ENCODE measurements at places on chromosomes 11 and 22.

GRCh38 chr11:17396598-17397310, 8.3 kb upstream of the KCNJ11 start:
- DNase-seq = no peak

DNA sequence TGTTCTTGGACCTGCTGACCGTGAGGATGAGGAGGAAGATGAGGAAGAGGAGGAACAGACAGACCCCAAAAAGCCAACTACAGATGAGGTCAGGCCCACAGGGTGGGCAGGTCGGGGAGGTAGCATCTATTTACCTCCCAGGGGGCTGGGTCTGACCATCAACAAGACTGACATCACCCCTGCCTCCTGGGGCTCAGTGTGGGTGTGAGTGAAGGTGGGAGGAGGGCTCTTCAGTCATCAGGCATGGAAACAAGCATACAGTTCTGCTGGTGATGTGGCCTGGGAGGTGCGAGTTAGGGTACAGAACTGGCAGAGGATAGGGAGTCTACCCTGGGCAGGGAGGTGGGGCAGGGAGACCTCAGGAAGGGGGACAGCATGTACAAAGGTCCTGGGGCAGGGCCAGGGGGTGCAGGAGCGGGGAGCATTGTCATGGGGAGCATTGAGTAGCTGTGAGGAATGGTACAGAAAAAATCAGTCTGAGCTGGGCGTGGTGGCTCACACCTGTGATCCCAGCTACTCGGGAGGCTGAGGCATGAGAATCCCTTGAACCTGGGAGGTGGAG, 8.9 kb downstream of the PLCB3 start:
- no peak for DNase-seq

DNA sequence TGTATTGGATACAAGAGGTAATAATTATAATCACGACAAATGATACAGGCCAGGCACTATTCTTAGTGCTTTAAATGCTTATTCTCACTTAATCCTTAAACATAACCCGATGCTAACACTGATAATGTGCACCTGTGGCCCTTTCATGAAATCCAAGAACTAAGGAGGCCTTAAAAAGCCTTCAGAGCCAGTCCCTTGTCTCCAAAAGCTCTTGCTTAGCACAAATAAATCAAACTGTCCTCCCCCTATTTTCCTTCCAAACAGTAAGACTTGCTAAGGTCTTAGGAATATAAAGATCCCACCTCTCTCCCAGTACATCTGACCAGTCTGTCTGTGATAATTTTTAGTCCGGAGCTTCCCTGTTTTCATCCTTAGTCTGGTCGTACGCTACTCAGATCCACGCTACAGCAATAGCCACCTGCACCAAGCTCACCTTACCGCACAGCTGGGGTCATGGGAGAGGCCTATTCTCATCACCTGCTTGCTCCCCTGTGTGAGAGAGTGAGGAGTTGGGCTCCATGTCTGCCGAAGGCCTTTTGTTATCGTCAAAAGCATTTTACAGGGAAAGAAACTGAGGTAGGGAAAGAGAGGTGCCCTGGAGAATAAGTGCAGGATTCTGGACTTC, 16.9 kb downstream of the FXYD6 start:
- no peak for DNase-seq

GRCh38 chr11:76916712-76917111, 56.0 kb downstream of the ACER3 start:
- no peak for DNase-seq

DNA sequence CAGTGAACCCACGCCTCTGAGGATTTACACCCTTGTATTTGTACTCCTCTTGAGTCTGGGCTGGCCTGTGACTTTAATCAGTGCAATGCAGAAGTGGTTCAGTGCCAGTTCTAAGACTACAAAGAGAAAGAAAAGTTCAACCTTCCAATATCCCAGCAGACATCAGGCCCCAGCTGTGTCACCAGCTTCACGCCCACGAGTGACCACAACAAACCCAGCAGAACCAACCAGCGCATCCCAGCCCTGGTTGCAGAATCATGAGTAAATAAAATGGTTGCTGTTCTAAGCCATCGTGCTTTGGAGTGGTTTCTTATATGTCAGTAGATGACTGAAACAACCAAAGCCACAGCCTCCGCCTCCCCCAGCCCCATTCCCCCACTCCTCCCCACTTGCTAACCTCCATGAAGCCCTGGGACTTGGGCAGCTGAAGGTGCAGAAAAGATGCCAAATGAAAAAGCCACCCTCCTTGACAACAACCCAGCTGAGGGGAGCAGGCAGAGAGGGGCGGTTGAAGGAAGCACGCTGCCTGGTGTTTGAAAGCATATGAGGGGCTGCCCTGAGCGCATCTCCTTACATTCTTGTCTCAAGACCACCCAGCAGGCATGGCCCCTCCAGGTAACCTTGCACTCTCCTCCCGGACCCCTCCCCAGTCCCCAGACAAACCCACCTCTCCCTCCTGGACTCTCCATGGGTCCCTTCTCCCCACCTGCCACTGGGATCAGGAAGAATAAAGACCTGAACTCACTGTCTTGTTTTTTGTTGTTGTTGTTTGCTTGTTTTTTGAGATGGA, 20.9 kb downstream of the TSKU start:
- no peak for DNase-seq

DNA sequence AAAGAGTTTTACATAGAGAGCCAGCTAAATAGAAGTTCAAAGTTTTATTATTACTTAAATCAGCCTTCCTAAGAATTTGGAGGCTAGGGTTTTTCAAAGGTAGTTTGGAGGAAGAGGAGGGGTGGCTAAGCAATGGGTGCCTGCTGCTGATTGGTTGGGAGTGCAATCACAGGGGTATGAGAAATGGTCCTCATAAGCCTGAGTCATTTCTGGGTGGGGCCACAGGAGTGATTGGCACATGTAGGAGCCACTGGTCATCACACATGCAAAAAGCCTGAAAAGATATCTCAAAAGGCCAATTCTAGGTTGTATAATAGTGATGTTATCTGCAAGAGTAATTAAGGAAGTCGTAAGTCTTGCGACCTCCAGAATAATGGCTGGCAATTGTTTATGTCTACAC, 12.9 kb downstream of the OR51L1 start:
- DNase-seq = no peak

GRCh38 chr11:1929621-1930461, 10.3 kb downstream of the TNNT3 start:
- DNase-seq = no peak

DNA sequence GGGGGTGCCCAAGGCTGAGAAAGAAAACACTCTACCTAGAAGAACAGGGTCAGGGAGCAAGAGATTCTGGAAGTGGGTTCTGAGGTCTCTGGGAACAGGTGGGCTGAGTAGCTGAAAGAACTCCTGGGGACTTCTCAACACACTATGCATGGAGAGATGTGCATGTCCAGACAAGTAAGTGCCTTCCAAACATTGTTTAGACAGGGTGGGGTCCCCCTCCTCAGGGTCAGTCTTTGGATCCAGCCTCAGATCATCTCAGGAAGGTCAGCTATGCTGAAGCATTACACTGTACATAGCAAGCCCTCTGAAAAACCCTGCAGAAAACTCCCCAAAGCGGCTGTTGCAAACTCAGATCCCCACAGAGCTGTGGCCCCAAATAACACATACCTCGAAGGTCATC, 53.9 kb upstream of the SCUBE2 start:
- no peak for DNase-seq

DNA sequence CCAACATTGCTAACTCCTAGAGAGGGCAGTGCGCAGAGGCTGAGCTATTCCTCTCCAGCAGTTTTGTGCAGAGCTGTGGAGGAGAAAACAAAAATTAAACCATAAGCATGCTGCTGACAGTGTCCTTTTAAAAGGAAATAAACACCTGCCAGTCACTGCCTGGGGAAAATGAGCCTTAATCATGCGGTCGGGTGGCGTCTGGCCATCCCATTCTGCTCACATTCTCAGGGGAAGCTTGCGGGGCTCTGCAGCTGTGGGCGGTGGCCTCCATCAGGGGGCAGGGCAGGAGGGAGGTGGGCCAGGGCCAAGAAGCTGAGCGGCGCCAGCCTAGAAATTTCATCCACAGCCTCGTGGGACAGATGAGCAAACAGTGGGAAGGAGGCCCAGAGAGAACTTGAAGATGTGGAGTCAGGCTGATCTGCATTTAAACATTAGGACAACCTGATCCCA, 71.0 kb upstream of the TP53I11 start:
- DNase-seq = no peak

- DNase-seq = no peak
Observed at GRCh38 chr11:61647529-61647928, 32.7 kb upstream of the DAGLA start.

DNA sequence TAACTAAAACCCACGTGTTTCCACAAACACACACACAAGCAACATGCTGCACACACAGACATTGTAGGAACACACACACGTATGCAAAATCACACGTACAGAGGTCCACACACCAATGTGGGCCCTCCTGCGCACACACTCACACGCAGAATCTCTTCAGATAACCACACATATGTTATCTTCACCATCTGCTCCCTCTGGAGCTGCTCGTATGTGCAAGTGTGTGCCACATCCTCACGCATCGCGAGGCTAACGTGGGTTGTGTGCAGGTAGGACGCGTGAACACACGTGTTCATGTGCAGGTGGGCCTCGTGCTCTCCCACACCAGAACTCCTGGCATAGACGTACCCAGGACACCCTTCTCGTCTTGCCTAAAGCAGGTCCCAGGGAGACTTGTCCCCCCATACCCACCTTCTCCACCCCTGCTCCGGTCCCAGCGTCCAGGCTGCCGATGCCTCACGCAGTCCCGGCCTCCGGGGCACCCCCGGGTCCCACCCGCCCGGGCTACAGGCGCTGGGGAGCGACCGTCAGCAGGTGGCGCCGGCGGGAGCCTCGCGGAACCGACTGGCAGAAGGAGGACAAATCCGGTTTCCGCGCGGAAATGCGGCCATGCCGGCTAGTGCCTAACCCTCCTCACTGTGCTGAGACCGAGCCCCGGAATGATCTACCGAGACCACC, 10.3 kb upstream of the IGSF9B start:
- DNase-seq = no peak

- DNase-seq = no peak
Observed at GRCh38 chr11:46302866-46303265, 25.4 kb downstream of the CREB3L1 start.

DNA sequence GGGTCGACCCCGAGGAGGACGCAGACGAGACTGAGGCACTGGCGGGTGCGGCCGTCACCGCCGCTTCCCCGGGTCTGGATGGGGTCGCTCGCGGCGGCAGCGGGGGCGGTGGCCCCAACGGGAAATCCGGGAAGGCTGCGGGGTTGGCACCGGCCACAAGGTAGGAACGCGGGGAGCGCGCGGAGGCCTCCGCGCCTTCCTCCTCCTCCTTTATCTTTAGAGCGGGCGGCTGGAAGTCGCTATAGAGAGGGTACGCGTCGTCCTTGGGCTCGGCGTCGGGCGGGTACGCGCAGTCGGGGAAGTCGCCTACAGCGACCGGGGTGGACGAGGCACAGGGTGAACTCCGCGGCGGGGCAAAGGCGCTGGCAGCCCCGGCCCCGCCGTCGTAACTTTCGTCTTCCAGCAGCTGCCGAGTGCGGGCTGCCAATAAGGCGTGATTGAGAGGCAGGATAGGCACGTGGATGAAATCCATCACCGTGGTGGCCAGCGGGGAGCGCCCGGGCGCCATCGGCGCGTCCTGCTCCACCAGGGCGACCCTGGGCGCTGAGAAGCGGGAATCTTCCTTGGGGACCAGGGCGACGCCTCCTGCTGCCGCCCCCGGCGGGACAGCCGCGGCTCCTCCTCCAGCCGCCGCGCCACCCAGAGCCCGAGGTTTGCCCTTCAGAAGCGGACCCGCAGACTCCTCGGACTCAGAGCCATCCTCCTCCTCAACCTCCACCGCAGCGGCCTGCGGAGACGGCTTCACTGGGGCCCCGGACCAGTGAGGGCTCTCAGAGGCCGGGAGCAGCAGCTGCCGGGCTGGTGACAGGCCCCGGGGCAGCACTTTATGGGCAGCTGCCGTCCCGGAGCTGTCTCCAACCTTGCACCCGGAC, 1.7 kb downstream of the PGR start:
- no peak for DNase-seq

GRCh38 chr11:102287964-102288724, 29.1 kb upstream of the BIRC3 start:
- DNase-seq = no peak

- no peak for DNase-seq
Observed at GRCh38 chr22:21694795-21695429, 29.1 kb downstream of the PPIL2 start.

DNA sequence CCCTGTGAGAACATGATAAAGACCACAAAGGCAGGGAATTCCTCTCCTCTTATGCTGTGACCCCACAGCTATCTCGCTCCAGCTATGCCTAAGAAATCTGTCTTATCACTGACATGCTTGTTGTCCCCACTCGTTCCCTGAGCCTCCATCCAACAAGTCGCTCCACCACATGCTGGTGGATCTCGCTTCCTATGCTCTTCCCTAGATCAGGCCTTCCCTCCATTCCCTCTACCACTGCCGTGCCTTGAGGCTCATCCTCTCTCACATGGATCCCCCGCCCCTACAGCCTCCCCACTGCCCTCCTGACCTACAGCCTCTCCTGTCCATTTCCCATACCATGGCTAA, 1.4 kb upstream of the DGAT2 start:
- DNase-seq = no peak

DNA sequence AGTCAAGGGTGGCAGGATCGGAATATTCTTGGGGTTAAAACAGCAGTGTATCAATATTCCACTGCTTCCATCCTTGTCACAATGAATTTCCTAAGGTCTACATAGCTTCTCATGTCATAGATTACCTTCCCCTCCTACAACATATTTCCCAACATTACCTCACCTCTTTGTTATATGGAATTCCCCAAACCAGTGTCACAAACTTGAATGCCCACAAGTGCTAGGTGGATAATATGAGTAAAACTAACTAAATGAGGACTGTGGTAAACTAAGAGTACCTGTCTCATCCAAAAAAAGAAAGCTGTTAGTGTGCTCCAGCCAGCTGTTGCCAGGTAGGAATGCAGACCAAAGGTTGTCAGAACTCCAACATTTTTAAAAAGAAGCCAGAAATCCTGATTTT, 17.0 kb upstream of the NUCB2 start:
- DNase-seq = no peak

GRCh38 chr22:36334081-36334820, 53.5 kb downstream of the MYH9 start:
- no peak for DNase-seq

DNA sequence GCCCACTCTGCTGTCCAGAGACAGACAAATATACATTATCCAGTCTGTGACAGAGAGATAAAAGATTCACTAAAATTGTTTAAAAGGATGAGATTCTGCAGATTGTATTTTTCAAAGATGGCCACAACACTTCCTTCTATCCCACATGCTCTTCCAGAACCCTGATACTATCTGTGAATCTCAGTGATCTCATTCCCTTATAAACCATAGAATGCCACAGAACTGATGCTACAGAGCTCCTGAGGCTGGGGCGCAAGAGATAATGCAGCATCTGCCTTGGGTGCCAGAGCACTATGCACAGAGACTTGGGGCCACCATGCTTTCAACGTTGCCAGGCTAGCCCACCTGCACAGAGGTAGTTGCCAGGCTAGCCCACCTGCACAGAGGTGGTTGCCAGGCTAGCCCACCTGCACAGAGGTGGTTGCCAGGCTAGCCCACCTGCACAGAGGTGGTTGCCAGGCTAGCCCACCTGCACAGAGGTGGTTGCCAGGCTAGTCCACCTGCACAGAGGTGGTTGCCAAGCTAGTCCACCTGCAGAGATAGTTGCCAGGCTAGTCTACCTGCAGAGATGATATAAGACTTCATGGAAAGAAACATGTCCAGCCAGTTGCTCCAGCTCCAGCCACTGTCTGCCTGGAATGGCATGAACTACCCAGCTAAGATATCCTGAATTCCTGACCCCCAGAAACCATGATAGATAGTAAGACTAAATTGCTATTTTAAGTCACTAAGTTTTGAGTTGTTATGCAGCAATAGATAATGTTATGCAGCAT, 17.6 kb upstream of the SEPTIN5 start:
- DNase-seq = no peak

Data from stimulated activated CD8-positive, alpha-beta memory T cell treated with anti-CD3 and anti-CD28 coated beads, Interleukin-4, amount 100 ng/mL, for 1 hour (primary cell).